NCI-H1105 (cell line): ENCODE measurements at places on chromosomes 1 and 21.
A peak's percentile ranks its signal among the peaks of the same experiment; 100 is the strongest.

GRCh38 chr1:208743361-208743760 is 499.2 kb upstream of the PLXNA2 start:
- no peak for DNase-seq

- peak; percentile 65 for DNase-seq
Observed at GRCh38 chr1:112618721-112619517, at the start of gene ST7L. TSS of gene ST7L (minus strand) at chr1:112619141. CDS start at chr1:112619113, 28 bp downstream.

- no peak for DNase-seq
Observed at GRCh38 chr1:173024543-173024942, 26.2 kb downstream of the TNFSF18 start.

DNA sequence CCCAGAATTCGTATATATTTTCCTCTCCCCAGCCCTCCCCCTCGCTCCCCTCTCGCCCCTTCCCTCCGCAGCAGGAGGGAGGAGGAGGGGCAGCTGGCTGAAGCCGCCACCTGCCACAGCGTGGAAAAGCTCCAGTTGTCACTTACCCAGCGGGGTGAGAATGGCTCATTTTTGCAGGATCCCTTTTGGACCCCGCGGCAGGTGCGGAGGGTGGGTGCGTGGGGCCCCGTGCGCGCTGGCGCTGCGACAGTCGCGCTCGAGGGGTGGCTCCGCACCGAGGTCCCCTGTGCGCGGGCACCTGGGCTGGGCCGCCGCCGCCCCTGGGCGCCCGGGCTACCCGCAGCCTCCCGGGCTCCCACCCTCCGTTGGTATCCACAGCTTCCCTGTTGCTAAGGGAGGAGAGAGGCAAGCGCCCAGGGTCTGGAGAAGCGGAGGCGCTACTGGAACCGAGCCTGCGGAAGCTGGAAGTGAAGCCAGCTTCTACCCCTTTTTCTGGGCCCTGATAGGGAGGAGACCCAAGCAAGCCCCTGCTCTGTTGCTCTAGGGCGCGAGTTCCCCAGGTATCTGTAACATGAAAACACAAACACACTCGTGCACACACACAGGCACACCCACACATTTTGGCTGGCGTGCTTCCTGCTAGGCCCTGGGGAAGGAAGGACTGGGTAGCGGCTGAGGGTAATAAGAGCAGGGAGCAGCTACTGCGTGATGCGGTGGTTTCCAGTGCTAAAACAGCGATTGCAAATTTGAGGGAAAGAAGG is at the start of gene ERICH3:
TSS of gene ERICH3 (minus strand) at position 442 of the 761 bp plus-strand sequence. CDS start at position 169, 273 bp downstream.
- DNase-seq = peak; percentile 23

DNA sequence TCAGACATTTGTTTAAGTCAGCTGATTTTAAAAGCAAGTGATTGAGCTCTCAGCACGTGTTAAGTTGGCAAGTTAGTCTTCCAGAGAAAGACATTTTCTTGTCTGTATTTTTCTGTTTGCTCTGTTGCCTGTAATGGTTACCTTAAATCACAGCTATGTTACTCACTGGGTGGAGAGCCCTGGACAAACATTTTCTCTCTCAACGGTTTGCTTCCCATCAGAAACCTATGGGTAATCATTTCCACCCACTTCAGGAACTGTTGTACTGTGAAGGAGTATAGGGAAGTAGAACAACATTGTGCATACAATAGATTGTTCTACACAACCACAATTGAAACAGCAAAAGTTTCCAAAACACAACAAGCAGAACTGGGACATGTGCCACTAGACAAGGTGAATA is 113.9 kb upstream of the DPT start:
- no peak for DNase-seq

DNA sequence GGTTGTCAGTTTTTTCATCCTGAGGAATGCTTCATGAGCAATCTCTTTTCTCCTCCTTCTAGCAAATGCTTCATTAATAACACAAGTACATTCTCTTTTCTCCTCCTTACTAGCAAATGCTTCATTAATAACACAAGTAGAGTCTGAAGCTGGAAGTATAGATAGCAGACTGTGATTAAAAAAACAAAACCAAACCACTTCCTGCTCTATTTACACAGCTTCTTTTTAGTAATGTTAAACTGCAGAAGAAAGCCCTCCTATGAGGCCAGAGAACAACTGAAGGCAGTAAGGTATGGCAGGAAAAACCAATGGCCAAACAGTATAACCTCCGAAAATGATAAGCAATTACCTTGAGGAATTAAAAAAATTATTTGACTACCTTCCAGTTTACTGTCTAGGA is 90.1 kb downstream of the ZSWIM5 start:
- DNase-seq = no peak

DNA sequence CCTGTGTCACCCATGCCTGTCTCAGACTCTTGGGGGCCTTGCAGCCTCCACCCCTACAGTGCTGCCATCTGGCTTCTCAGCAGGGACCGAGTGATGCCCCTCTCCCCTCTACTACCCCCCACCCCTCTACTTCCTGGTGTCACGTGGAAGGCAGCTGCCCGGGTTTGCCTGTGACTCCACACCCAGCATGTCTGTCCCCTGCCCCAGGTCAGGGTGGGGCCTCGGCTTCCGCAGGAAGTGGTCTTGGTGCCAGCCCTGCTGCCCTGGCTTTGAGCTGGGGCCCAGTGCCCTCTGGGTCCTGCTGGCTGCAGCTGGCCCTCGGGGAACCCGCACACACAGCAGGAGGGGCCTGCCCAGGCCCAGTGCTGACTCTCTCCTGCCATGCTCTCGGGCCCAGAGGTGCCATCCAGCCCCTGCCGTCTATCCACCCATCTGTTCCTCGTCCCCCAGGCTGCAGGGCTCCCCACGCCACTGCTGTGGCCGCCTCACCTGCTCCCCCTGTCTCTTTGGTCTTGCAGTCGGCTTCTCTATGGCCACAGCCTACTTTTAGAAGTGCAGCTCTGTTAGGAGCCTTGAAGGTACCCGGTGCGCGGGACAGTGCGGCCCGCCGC is 24.0 kb downstream of the PLCH2 start:
- DNase-seq = no peak

DNA sequence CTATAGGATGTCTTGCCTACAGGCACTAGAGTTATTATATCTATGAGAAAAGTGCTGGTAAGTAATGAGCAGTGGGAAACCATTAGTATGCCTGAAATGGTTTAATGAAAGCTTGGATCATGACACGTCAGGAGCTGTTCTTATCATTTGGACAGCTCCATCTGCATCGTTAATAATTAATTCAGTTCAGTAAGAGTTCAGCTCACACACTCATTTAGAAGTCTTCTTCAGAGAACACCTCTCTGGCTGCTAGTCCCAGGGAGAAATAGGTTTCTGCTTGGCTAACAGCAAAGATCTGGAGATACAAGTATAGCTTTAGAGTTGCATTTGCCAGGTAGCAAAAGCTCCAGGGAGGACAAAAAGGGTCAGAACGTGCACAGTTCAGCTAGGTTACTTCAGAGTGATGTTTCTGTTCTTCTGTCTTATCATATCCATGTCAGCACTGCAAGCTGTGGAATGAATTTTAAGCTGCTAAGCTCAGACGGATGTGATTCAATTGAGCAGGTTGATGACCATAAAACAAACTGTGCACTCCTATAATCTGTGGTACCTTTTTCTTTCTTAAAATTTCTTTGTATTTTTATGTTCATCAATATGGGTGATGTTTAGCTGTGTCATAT is 173.6 kb downstream of the ADGRL2 start:
- DNase-seq = no peak

GRCh38 chr1:183622013-183622412 is 13.6 kb downstream of the ARPC5 start:
- DNase-seq = no peak
